ENCODE measurements at places on chromosomes 13 and 19. TPM values are rescaled to one million over a fixed set of nuclear protein-coding genes. Genes with fewer than 3 reads are reported as not detected.

GRCh38 chr13:60427285-60427684 is 30.3 kb downstream of the TDRD3 start:
- DNase-seq, result no peak
- no peaks in the 10 kb centered on the region for H3K27me3 ChIP-seq
- H3K4me1 ChIP-seq, result no peaks in the 10 kb centered on the region
- no peaks in the 10 kb centered on the region for H3K36me3 ChIP-seq
- H3K27ac ChIP-seq, result no peak overlapping the region

DNA sequence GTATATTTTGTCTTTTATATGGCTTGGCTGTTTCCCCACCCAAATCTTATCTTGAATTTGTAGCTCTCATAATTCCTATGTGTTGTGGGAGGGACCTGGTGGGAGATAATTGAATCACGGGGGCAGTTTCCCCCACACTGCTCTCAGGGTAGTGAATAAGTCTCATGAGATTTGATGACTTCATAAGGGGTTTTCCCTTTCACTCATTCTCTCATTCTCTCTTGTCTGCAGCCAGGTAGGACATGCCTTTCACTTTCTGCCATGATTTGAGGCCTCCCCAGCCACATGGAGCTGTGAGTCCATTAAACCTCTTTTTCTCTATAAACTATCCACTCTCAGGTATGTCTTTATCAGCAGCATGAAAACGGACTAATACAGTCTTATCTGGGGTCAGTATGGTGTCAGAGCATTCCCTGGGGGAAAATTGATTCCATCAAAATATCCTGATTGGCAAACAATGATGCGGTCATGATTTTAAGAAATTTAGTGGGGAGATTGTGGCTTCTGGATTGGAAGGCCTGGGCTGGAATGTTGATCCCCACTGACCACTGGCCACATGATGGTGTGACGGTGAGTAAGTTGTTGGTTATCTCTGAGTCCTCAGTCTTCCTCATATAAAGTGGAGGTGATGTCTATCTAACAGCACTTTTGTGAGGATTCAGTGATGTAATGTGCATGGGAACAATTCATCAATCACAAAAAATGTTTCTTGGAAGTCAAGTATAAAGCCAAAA is 27.5 kb upstream of the ANKRD10 start:
- no peaks in the 10 kb centered on the region for H3K27me3 ChIP-seq
- no peak for DNase-seq
- H3K4me1 ChIP-seq, result peaks cover 10% of the 10 kb centered on the region
- H3K4me3 ChIP-seq, result no peak overlapping the region
- H3K27ac ChIP-seq, result no peak overlapping the region

GRCh38 chr13:89925107-89925506 is 1422.4 kb upstream of the MIR17HG start:
- no peaks in the 10 kb centered on the region for H3K36me3 ChIP-seq
- no peak overlapping the region for H3K4me3 ChIP-seq
- no peak for DNase-seq
- no peaks in the 10 kb centered on the region for H3K4me1 ChIP-seq
- no peak overlapping the region for H3K27ac ChIP-seq

DNA sequence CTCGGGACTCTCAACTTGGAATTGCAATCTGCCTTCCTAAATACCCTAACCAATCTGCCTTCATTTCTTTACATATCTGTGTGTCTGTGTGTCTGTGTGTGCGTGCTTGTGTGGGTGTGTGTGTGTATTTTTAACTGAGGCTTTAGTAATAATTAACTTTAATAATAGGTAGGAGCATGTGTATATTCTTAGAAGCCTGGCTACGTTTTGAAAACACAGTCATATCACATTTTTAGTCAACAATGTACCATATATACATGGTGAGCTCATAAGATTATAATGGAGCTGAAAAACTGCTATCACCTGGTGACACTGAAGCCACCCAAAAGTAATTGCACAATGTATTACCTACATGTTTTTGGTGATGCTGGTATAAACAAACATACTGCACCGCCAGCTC is 65.4 kb upstream of the ATXN8OS start:
- no peaks in the 10 kb centered on the region for H3K36me3 ChIP-seq
- H3K27me3 ChIP-seq, result no peaks in the 10 kb centered on the region
- H3K27ac ChIP-seq, result no peak overlapping the region

LILRA1 gene
- 0.62 TPM for polyA plus RNA-seq

All from testis (tissue), 5 donors.